ENCODE measurements at places on chromosomes 3 and 15.

DNA sequence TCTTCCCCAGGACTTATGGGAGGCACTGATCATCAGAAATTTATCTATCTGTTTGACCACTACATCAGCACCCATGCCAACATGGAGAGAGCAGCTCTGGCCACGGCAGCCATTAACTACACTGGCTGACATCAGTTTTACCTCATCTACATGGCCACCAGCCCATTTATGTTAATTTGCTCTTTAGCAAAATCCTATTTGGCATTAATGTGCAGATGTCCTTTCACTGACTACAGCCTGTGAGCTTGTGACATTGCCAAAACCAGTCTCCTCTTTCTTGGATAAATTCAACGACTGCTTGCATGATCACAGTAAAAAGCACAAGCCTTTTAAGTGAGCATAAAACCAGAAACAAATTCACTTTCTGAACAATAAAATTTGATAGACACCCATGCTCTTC is 47.5 kb downstream of the NR1I2 start:
- DNase-seq = no peak

DNA sequence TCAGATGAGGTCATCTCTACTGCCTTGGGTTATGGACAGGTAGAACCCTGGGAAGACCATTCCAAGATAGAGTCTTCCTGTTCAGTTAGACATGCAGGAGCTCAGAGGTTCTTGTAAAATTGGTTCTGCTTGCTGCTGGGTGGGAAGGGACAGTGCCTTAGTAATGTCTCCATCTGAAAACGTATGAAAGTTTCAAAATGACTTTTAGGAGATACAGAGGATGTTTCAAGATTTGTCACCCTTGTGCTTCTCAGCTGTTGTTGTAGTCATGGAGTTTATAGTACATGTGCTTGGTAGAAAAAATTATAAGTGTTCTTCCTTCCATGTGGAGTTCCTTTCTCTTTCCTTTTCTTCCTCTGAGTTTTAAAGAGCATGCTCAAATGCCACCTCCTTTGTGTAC is 885.2 kb upstream of the CFAP20DC start:
- no peak for DNase-seq

DNA sequence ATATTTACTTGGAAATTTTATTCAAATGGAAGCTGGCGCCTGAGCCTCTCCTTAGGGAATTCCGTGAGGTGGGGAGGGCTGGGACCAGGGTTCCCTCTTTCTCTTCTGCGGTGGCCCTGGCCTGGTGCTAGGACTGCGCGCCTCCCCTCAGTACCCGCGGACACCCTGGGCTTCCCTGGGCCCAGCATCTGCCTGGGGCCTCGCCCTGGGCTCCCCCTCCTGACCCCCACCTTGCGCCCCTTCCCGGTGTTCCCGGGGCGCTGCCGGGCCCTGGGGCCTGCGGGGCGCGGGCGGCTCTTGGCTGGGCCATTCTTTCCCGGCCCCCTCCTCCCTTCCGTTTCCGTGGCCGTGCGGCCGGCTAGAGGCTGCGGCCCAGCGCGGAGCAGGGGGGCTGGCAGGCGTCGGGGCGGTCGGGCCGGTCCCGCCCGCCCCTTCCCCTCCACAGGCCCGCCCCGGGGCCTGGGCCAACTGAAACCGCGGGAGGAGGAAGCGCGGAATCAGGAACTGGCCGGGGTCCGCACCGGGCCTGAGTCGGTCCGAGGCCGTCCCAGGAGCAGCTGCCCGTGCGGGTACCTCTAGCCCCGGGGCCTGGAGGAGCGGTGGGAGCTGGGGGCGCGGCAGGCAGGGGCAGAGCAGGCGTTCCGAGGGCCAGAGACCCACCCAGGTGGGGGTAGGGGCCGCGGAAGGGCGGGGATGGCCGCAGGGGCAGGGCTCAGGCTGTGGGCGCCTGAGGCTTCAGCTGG is at the start of gene FES:
TSS of gene FES (plus strand) at position 529 of the 743 bp plus-strand sequence. CDS start 542 bp downstream, outside the sequence.
- no peak for DNase-seq

DNA sequence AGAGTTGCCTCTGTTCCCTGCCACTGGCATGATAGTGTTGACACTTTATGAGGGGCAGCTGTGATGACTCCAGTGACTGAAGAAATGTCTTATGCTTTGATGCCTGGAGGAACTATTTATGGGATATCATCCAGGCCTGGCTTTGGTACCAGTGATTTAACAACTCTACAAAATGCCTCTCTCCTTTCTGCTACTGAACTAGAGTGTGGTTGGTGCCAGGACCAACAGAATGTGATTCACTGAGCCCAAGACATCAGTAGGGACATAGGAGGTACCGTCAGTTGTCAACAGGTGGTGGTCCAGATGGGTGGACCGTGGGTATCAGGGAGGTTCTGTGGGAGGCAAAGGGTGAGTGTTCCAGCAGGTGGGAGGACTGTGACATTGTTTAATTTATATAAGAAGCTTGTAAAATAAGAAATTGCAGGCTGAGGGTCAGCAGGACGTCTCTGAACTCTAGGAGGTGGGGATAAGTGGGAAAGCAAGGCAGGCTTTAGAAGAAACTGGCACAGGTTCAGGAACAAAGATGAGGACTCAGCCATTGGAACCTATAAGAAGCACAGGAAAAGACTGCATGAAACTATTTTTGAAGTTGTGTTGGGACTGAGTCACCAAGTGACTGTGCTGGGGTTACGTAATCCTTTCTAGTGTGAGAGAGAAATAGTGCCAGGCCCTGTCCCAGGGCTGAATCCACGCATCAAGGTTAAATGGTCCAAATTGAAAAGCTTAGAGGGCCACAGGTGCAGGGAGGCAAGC is 28.5 kb upstream of the SLC7A14 start:
- DNase-seq = no peak

DNA sequence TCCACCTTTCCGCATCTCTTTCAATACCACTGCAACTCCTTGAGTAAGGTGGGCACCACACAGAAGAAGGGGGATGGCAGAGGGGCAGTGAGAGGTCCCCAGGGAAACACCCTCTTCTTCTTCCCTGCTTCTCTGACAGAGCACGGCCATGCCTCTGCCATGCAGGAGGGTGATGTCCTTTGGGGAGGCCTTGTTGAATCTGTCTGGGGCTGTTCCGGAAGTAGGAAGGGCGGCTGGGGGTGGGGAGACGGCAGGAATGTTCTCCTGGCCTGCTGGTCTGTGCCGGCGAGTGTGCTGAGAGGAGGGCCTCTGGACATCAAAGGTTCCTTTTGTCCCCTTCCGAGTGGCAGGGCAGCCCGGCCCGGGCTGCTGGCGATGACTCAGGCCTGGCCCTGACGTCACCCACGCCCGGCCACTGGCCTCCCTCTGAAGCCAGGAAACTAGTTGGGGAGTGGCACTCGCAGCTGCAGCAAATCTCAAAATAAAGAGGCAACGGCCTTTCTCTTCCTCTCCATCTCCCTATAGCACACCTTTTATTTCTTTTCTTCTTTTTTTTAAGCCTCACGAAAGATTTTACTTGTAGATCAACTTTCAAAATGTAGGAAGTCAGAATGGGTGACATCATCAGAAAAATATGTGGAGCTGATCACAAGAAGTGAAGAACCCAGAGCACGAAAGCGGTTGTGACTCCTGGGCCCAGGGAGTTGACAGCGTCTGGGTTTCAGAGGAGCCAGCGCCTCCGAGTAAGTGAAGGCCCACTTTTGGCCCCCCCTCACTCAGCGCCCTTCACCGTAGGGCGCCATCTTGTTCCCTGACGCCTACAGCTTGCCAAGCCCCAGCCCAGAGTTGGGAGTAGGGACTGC is at the start of gene ZBTB38:
TSS of gene ZBTB38 (plus strand) at position 443 of the 863 bp plus-strand sequence. CDS start 73,885 bp downstream, outside the sequence.
- peak; percentile 96 for DNase-seq

DNA sequence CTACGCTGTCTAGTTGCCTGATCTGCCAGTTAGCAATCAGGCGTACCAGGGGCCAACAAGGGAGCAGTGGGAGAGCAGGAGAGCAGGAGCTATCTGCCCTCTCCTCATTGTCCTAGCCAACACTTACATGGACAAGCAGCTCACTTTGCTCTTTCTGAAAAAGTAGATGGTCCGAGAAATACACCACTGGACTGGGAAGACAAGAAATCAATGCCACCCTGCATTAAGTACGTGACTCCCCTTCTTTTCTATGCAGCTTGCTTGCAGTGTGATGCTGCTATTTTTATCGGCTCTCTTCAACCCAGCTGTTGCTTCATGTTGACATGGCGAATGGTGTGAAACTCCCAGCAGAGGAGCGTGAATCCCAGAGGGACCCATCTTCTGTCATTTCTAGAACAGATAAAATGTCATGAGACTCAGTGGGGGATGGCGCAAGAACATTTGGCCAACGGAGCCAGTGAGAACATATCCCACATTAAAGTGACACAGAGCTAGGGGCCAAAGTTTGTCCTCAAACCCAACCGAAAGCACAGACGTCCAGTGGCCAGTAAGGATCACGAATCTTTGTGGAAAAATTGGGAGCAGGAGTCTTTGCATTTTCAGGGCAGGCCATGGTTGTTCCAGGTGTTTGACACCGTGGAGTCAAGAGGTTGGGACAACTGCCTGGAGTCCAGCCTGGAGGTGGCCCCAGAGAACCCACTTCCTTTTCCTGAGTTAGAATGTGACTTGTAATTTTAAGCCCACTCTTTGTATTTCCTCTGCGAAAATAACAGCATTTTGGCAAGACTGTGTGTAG is 53.7 kb upstream of the MEF2A start:
- DNase-seq = peak; percentile 92

- DNase-seq = peak; percentile 66
Observed at GRCh38 chr3:102979682-102980354, 545.0 kb downstream of the ZPLD1 start.

GRCh38 chr15:75148280-75148679 is 53.4 kb upstream of the C15orf39 start:
- no peak for DNase-seq

GRCh38 chr3:60033901-60034453 is 984.2 kb upstream of the CFAP20DC start:
- no peak for DNase-seq

GRCh38 chr15:55743729-55744655 is 1.0 kb upstream of the PRTG start:
- DNase-seq = no peak

DNA sequence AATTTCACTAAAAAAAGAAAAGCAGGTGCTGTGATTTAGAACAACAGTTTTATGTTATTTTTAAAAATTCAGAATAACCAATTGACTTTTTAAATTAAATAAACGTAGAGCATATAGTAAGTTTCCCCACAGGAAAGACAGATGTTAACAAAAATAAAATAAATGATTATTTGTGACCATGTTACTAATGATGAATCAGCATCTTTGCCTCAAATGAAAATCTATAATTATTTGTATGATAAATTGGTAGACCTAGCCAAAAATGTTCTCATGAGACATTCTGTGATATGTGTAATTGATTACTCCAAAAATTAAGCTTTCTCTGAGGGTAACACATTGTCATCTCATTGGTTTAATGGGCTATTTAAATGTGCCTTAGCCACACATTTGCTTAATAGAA is 948.0 kb downstream of the NAALADL2 start:
- DNase-seq = no peak

GRCh38 chr3:78274475-78275065 is 1234.7 kb downstream of the ROBO2 start:
- no peak for DNase-seq

DNA sequence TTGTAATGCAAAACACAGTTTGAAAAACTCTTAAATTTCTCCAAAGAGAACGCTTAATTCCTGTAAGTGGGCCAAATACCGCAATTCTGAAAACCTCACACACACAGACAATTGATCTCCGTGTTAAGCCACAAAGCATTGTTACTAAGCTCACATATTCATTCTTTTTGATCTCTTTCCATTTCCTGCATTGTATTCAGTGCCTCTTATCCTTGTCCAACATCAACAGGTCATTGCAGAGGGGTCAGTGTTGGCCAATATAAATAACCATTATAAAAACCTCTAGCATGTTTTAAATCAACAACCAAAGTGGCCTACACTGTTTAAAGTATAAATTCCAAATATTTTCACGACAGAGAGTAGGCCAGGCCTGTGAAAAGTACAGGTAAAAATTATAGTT is 171.1 kb downstream of the PDZRN3 start:
- no peak for DNase-seq

GRCh38 chr3:38137615-38138348 is 679 bp upstream of the MYD88 start:
- no peak for DNase-seq

Measured in lower leg skin (tissue), 4 donors.